ENCODE measurements at places on chromosomes 11 and 22.

DNA sequence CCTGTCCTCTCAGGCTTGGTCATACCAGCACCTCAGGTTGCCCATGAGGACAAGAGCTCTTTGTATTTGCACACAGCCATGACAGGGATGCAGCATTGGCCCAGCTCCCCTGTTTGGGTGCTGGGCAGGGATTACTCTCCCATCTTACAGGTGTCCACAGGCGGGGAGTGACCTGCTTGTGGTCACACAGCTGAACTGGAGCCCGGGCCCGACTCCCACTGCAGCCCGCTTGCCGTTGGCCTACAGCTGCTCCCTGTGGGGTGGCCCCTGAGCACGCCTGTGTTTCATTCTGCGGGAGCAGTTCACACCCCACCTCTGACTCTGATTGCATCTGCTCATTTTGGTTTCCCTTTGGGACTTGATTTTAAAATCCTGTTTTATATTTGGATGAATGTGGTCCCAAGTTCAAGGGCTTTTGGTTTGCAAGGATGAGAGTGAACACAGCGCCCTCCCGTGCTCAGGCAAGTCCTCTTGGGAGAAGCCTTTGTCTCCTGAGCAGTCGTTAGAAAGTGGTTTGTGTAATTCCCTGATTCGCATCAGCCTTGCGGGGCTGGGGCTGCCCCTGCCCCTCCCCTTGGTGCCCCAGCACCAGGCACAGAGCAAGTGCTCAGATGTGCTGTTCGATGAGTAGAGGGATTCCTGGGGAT is 9.3 kb downstream of the PICK1 start:
- no peak for DNase-seq

- DNase-seq: no peak
These were observed 7.4 kb upstream of the EEF1G start for GRCh38 chr11:62580959-62581715.

DNA sequence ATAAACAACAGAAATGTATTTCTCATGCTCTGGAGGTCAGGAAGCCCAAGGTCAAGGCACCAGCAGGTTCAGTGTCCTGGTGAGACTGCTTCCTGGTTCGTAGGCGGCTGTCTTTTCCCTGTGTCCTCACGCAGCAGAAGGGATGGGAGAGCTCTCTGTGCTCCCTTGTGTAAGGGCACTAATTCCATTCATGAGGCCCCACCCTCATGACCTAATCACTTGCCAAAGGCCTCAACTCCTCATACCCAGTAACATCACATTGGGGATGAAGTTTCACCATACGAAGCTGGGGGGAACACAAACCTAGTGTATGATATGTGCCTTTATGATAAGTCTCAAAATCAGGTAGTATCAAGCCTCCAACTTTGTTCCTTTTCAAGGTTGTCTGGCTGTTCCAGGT is 38.6 kb upstream of the PANX2 start:
- DNase-seq: no peak

GRCh38 chr11:44556735-44557409 is 8.6 kb upstream of the CD82 start:
- DNase-seq: peak; percentile 52

DNA sequence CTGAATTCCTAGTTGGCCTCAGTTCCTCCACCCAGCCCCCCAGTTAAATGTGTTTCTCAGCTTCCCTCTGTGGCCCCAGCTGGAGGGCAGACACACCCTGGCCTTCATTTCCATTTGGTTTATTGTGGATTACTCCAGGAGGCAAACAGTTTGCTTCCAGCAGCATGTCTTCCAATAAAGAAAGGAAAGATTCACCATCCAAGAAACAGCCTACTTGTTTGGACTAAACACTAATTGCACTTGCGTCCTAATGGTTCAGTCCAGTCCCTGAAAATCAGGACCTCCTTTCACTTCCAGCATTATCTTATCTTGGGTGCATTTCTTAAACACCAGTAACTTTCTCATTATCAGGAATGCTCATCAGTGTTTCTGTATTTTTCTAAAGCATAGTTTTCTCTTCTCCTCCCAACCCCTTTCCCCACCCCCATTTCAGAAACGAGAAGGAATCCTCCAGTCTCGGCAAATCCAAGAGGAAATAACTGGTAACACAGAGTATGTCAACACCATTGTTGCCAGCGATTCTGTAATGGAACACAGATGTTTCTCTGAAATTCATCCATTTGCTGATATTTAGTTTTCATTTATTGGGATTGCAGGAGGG is 130.9 kb downstream of the PARVA start:
- no peak for DNase-seq

DNA sequence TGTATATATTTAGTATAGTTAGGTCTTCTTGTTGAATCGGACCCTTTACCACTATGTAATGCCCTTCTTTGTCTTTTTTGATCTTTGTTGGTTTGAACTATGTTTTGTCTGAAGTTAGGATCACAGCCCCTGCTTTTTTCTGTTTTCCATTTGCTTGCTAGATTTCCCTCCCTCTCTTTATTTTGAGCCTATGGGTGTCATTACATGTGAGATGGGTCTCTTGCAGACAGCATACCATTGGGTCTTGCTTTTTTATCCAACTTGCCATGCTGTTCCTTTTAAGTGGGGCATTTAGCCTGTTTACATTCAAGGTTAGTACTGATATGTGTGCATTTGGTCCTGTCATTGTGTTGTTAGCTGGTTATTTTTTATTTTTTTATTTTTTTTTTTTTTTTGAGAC is 224.6 kb downstream of the INSC start:
- no peak for DNase-seq

- no peak for DNase-seq
These were observed 72.0 kb downstream of the SLC1A2 start for GRCh38 chr11:35347173-35347878.

- DNase-seq: no peak
These were observed 38.2 kb downstream of the RNF141 start for GRCh38 chr11:10502770-10503169.

DNA sequence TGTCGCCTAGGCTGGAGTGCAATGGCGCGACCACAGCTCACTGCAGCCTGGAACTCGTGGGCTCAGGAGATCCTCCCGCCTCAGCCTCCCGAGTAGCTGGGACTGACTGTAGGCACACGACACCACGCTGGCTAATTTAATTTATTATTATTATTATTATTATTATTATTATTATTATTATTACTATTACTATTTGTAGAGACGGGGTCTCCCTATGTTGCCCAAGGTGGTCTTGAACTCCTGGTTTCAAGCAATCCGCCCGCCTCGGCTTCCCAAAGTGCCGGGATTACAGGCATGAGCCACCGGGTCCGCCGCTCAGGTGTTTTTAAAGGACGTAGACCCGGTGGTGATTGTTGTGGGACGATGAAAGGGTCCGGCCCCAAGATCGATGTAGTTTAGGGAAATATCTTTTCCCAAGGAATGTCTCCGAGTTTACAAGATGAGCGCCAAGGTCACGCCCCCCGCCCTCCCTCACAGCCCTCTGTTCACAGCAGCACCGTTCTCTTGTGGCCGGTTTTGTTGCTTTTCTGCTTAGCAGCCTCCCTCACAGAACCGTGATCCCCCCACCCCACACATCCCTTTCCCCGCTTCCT is 728 bp upstream of the POGLUT3 start:
- DNase-seq: no peak

GRCh38 chr22:19990188-19990587 is 26.4 kb downstream of the ARVCF start:
- DNase-seq: no peak

GRCh38 chr22:45908961-45909360 is 68.0 kb downstream of the WNT7B start:
- no peak for DNase-seq

DNA sequence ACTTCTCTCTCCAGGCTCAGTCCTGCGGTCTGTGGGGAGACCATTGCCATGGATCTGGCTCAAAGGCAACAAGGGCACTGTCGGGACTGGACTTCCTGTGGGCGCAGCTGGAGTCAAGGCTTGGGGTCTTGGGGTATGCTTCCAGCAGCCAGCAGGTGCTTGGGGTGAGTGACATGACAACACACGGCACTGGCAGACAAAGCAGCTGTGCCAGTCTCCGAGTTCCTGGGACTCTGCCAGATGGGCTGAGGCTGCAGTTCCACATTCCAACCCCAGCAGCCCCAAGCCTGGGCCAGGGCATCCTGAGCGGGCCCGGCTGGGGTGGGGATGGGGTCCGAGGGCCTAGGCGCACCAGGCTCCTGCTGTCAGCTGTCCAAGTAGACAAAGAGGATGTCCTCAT is 12.3 kb downstream of the GUCD1 start:
- DNase-seq: no peak

GRCh38 chr11:57224537-57224936 is 12.5 kb downstream of the APLNR start:
- DNase-seq: no peak

GRCh38 chr11:69509846-69510390 is 28.5 kb downstream of the LINC01488 start:
- DNase-seq: no peak

DNA sequence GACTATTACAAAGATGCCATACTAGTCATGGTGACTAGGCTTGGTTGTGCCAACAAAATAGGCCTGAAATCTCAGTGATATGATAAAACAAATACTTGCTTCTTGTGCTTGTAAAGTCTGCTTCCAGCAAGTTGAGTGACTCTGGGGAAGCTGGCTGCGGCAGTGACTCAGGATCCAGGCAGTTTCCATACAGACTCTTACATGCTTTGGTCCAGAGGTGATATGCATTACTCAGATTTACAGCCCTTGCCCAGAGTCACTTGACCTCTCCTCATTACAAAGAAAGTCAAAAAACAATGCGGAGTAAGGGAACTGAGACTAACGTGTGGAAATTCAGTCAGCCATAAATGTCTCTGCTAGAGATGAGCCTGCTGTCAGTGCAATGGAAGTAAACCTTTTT is 387.5 kb downstream of the KCNA4 start:
- DNase-seq: no peak

- no peak for DNase-seq
These were observed 589.2 kb downstream of the BRD1 start for GRCh38 chr22:49238181-49239141.

DNA sequence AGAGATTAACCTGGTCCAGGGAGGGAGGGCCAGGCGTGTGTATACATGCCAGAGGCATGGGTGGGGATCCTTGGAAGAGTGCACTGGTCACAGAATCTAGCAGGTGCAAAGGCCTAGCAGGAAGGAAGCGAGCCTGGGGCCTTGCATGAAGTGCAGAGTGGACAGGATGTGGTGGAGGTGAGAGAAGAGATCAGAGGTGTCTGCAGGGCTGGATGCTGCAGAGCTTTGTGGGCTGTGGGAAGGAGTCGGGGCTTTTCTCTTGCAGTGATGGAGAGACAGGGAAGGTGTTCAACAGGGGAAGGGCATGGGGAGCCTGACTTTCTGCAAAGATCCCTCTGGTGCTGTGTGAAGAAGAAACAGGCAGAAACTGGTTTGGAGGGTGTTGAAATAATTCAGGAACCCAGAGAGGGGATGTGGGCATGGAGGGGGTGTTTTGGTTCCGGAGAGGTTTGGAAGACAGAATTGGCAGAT is 2.5 kb upstream of the TPST2 start:
- no peak for DNase-seq

DNA sequence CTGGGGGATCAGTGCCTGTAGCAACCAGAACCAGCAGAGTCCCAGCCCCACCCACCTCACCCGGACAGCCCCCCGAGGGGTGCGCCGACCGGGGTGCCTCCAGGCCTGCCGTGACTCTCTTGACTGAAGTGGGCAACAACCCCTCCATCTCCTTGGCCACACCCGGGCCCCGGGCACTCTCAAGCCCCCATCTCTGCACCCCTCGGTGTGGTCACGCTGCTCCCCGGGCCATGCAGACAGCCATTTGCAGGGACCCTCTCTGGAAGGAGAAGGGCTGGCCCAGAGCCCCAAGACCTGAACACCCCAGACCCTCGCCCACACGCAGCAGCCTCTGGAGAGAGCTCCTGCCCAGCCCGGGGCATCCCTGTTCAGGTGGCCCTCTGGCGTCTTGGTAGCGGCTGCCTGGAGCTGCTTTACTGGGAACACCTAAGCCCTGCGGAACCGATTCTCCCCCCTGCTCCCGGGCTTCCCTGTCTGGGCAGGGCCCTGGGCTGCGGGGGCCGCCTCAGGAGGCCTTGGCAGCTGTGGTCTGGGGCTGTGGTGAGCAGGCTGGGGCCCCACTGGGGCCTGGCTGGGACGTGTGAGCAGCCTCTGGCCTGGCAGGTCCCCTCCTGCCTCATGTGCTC is 84.9 kb downstream of the WNT7B start:
- no peak for DNase-seq

- DNase-seq: no peak
These were observed 84.3 kb downstream of the CCDC81 start for GRCh38 chr11:86459002-86459385.

DNA sequence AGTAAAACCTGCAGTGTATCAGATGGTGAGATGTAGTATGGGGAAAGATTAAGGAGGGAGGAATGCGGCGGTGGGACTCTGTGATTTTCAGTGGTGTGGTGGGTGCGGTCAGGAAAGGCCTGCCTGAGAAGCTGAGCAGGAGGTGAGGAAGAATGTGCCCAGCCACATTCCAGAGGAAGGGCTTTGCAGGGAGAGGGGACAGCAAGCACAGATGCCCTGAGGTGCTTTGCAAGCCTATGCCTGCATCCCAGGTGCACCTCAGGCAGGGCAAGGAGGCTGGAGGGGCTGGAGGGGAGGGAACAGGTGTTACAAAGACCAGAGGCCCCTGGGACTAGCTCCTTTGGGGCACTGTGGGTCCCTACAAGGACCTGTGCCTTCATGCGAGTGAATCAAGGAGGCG is 42.1 kb downstream of the MYO7A start:
- DNase-seq: no peak

GRCh38 chr22:30274437-30274812 is 7.8 kb upstream of the OSM start:
- no peak for DNase-seq

GRCh38 chr11:88464528-88464927 is 127.0 kb upstream of the CTSC start:
- no peak for DNase-seq

DNA sequence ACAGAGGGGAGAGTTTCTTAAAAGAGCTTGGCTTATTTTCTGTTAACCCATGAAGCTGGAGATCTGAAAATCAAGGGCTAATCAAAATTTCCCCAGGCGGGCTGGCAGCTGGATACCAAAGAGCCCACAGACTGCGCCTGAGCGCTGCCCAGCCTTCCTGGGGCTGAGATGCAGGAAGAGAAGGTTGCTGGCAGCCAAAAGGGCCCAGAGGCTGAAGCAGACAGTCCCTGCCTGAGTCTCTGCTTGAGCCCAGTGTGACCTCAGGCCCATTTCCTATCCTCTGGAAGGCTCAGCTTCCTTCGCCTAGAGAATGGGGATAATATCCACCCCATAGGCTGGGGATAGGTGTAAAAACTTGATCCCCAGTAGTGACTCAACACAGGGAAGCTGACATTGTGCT is 49.1 kb downstream of the ARRB1 start:
- DNase-seq: no peak

GRCh38 chr11:121625777-121626506 is 173.2 kb upstream of the SORL1-AS1 start:
- DNase-seq: no peak

- DNase-seq: no peak
These were observed 40.2 kb upstream of the MTNR1B start for GRCh38 chr11:92929246-92929645.

GRCh38 chr11:12077535-12078280 is 32.7 kb upstream of the MICAL2 start:
- DNase-seq: no peak

DNA sequence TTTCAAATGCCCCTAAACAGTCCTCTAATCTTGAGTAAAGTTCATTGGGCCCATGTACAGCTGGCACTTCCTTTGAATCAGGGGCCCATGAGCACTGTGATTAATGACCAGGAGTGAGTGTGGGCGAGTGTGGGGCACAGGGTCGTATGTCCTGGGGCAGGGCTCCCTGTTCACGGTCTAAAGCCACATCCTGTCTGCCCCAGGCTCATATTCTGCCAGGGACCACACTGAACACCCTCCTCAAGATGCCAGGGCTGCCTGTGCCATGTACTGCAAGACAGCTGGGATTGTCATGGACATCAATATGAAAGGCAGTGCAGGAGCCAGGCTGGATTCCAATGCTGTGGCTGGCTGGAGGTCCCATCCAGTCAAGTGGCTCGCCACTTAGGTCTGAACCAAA is 130.5 kb downstream of the KIRREL3 start:
- DNase-seq: no peak
